ENCODE measurements at places on chromosomes 13 and 19.

DNA sequence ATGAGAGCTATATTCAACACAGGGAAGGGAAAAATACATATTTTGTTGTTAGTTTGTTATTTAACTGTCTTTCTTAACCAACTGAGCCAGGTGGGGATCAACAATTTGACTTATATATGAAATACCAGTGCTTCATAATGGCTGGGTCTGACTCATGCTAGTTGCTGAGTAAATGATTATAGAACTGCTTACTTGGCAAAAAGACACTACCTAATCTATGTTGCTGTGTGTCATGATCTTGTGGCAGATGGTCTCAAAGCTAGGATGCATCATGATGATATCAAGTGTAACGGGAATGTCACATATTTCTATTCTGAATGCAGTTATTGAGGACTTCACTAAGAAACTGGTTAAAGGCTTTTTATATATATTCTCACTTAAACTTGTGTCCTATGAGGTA is 727.4 kb upstream of the SLITRK1 start:
- DNase-seq, result no peak

DNA sequence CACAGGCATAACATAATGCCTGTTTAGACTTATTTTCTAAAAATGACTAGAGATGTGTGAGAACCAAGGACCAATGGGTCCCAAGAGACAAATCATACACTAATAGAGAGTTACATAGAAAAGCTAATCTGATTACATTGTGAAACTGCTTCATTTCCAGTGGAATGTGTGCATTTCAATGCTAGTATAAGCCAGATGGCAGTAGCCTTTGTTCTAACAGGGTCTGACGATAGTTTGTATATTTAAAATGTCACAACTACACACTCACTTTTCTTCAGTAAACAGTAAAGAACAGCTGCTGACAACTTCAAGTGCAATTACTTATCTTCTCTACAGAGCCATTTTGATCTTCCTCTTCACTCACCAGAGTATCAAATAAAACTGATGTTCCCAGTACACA is 4.3 kb upstream of the SLITRK5 start:
- DNase-seq, result no peak

GRCh38 chr13:85379991-85380390 is 419.2 kb downstream of the SLITRK6 start:
- DNase-seq, result no peak

- no peak for DNase-seq
Measured at GRCh38 chr13:78978381-78978998, 319.5 kb upstream of the OBI1 start.

GRCh38 chr13:45472171-45472705 is 7.5 kb downstream of the COG3 start:
- DNase-seq, result no peak

DNA sequence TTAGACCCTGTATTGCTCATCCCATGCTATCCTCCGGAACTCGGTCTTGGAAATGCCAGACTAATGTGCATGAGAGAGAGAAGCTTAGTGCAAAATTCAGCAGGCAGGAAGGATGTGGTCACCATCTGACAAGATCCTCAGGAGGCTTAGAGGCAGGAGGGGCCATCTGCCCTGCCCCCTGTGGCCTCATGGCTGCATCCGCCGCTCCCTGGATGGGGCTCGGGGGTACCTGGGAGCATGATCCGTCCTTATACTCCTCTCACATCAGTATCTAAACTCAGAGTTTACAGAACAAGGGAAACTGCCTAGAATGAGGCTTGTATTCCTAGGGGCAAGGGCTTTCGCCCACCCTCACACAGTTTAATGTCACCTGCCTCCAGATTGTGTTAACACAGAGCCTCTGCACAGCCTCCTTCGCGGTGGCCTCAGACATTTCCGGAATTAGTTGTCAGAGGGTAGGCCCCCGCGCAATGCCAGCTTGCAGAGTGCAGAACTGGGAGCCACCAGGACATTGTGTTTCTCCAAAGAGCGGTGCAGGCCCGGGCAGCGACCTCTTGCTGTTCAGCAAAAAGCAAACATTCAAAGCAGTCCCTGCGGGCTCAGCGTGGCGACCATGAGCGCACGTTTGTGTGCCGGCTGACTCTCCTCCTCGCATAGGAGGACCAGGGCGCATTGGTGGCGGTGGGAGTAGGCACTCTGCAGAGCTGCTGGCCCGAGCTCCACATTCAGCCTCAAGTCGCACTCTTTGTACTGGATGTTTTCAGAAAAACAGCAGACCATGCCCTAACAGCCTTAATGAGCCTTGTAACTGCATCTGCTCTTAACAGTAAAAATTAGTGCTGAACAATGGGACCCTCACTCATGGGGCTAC is 39.1 kb downstream of the GPR12 start:
- DNase-seq, result no peak

All from C1 segment of cervical spinal cord (tissue), 14 donors.